ENCODE measurements at places on chromosomes 1 and 21. TPM values are rescaled to one million over a fixed set of nuclear protein-coding genes. Genes with fewer than 3 reads are reported as not detected.

The PRAMEF17 gene
- total RNA-seq: not detected

The RCC2 gene
- total RNA-seq: 160 TPM

The CFHR1 gene
- total RNA-seq: not detected

The DVL1 gene
- 36.5 TPM for total RNA-seq

The HTR6 gene
- not detected for total RNA-seq

The MAP10 gene
- total RNA-seq: 2.0 TPM

The IGFN1 gene
- total RNA-seq: not detected

The SUMO3 gene
- 102 TPM for total RNA-seq

The C2CD2 gene
- 33.6 TPM for total RNA-seq

The PTGER3 gene
- total RNA-seq: not detected

The PRR9 gene
- not detected for total RNA-seq

The SLC30A10 gene
- total RNA-seq: not detected

The CAPN8 gene
- total RNA-seq: not detected

The F3 gene
- 2.3 TPM for total RNA-seq

The LAPTM5 gene
- 73.0 TPM for total RNA-seq

The CITED4 gene
- 10.9 TPM for total RNA-seq

The DYNLT5 gene
- total RNA-seq: 12.5 TPM

The RBBP5 gene
- 15.6 TPM for total RNA-seq

Data from endothelial cell of umbilical vein (primary cell).